ENCODE measurements at places on chromosomes 1 and 21.

DNA sequence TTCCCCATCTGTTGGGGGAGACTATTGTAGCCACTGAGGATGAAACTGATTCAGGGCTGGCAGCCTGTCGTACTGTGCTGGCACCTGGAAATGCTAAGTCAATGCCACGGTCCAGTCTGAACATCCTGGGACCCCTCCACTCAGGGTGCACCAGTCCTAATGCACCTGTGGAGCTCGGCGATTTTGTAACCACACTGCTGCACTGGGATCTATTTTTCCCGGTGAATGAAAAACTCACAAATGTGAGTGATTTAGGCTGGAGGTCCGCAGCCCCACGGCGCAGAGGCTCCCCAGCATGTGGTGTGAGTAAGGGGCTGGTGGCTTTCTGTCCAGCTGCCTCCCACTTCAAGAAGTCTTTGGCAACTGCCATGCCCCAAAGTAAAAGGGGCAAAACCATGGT is 35.5 kb downstream of the SETD4 start:
- DNase-seq: no peak

- no peak for DNase-seq
Measured at GRCh38 chr1:212166244-212166643, 119.0 kb upstream of the PPP2R5A start.

DNA sequence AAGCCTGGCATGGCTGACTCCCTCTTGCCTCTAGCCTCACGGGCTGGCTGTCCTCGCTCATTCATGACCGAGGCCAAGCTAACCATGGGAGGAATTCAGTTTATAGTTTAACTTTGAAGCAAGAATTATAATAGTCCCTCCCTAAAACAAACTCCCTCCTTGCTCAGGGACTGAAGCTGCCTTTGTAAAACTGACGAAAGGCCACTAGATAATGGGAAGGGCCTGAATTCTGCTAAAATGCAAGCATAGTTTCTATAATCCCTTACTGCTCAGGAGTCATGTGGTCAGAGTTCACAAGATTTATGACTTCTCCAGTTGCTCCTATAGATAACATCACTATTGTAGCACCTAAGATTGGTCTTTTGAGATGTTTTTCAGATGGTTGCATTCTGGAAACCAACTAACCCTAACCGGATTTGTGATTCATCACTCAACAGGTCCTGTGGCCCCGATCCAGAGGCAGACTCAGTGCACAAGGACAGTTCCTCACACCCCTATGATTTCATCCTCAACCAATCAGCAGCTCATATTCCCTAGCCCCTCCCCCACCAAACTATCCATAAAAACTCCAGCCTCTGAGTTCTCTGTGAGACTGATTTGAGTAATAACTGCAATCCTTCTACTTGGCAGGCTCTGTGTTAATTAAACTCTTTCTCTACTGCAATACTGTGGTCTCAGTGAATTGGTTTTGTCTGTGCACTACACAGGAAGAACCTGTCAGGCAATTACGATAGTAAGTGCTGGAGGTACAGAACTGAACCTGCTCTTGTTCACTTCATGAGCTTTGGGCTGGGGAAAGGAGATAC is 26.4 kb downstream of the HHIPL2 start:
- peak; percentile 82 for DNase-seq

GRCh38 chr21:45618287-45618686 is 25.2 kb upstream of the PCBP3 start:
- no peak for DNase-seq

DNA sequence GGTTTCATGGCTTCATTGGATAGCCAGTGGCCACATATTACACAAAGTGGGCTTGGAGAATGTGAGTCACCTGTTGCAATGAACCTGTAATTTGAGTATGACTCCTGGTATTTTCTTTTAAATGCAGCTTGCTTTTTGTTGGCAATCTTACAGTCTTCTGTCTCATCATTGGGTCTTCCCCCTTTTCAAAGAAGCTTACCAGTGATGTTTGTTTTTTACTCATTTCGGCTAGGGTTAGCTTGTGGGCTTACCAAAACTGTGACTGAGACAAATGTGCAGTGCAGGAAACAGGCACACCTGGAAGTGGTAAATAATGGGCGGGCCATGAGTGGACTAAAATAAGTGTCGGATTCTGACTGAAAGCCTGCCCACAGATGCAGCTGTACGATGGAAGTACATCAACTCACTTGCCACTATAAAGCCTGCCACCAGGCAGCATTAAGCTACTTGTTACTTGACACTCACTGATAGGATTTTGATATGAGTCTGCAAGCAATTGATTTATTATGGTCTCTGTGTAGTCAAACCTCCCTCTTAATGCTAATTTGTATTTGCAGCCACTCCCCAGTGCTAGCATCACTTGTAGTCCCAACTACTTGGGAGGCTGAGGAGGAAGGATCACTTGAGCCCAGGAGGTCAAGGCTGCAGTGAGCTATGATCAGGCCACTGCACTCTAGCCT is 4.2 kb downstream of the HHAT start:
- DNase-seq: no peak

- peak; percentile 21 for DNase-seq
Measured at GRCh38 chr21:35178827-35179226, 129.7 kb upstream of the RUNX1 start.

DNA sequence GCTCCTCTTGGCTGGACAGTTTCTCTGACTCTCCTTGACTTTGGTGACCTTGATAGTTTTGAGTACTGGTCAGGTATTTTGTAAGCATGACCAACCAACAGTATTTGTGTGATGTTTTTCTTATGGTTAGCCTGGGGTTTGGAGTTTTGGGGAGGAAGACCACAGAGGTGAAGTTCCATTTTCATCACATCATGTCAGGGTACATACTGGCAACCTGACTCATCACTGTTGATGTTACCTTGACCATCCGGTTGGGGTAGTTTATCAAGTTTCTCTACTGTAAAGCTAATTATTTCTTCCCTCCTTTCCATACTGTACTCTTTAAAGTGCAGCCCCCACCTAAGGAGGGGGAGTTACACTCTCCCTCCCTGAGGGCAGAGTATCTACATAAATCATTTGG is 13.4 kb downstream of the OSCP1 start:
- peak; percentile 6 for DNase-seq

GRCh38 chr1:236204039-236204438 is 61.7 kb downstream of the GPR137B start:
- no peak for DNase-seq

- DNase-seq: no peak
Measured at GRCh38 chr1:64107118-64107519, 96.3 kb upstream of the UBE2U start.

DNA sequence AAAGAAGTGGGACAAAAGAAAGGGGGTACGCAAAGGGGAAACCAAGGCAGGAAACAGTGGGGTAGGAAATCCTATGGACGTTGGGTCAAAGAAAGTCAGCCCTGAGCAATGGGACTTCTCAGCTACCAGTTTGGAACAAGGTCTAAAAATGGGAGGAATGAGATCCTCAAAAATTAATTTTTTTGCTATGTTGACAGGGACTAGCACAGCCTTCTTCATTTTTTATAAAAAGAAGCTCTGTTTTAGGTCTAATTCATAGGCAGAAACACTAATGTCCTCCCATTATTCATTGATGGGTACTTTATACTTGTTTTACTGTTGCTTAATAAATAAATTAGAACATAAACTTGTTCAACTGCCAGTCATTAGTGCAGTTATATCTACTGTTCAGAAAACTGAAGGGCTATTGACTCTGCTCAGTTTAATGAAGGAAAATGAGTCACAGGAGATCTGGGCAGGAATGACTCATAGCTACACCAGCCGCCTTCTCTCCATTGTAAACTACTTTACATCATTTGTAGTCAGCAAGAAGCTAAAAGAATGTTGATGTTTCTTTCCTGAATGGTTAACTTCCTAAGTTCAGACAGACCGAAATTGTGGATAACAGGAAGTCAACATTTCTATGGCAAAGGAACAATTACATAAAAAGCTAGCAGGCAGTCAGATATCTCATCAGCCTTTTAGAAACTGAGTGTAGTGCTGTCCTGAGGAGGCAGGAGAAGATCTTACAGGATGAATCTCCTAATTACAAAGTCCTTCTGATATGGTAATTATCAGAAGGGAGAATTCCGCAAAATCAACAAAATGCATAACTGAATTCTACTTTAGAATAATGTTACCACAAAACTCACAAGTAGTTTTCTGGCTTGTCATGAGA is 356.4 kb upstream of the PKN2 start:
- DNase-seq: peak; percentile 74

GRCh38 chr1:115089420-115090185 is at the start of gene TSPAN2:
Gene TSPAN2, minus strand, starts transcription at chr1:115089503. Its CDS starts 71 bp downstream, at chr1:115089432.
- DNase-seq: no peak

DNA sequence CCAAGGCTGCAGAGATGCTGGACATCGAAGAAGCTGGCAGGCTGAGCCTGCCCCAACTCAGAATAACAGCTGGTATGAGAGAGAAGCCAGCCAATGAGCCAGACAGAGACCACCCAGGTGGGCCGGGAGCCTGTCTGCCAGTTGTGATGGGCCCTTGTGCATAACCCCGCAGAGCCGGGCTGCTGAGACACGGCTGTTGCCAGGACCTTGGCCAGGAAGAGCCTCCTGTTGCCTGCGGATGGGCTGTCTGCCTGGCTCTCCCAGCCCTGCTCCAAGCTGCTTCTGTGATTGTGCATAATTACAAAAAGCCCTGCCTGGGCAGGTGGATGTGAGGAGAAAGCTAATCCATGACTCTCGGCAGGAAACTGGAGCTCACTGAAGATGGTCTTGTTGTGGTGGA is 126.5 kb downstream of the CAPN8 start:
- DNase-seq: no peak

- no peak for DNase-seq
Measured at GRCh38 chr1:93744299-93744988, 62.8 kb upstream of the BCAR3 start.

GRCh38 chr1:166953491-166953890 is 21.8 kb downstream of the ILDR2 start:
- no peak for DNase-seq

GRCh38 chr1:243944429-243945160 is 94.6 kb upstream of the AKT3 start:
- peak; percentile 18 for DNase-seq

DNA sequence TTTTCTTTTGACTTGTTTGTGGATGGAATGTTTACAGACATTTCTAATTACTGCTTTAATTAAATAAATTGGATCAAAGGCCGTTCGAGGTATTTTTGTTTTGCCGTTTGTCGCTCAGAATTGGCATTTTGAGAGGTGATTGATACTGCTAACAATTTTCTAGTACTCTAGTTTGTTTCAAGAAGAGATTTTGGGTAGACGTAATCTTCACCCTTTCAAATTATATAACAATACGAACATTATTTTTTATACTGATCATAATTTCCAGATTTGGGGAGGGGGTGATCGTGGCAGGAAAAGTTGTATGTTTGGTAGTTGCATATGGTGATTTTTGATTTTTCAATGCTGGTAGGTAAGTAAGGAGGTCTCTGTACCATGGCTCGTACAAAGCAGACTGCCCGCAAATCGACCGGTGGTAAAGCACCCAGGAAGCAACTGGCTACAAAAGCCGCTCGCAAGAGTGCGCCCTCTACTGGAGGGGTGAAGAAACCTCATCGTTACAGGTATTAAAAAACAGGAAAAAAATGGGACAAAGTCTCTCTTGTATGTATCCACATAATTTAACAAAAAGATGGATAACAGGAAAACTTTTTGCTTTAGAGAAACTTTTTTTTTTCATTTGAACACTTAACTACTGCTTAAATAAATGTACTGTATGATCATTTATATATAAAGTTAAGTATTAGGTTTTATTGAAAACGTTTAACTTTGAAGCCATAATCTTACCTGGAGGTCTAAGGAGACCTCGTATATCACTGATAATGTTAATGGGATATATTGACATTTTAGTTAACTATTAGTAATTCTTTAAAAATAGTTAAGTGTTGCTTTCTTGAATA is 1.7 kb downstream of the H3-3A start:
- DNase-seq: peak; percentile 9

DNA sequence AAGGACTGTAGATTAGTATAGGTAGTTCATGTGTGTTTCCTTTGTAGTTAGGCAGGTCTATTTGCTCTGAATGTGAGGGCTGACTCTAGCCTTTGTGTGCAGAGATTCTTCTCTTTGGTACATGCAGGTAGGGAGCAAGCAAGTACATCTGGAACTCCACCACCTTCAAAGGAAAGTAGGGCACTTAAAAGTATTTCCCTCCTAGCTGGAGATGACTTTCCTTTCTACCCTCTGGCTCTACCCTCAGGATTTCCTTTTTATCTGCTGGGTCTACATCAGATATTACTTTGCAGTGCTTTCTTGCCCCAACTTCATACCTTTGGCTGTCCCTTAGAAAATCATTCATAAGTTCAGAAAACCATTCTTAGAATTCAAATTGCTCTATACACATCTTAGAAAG is 91.7 kb upstream of the HIVEP3 start:
- DNase-seq: no peak

GRCh38 chr1:100671601-100672000 is 47.9 kb upstream of the VCAM1 start:
- no peak for DNase-seq

DNA sequence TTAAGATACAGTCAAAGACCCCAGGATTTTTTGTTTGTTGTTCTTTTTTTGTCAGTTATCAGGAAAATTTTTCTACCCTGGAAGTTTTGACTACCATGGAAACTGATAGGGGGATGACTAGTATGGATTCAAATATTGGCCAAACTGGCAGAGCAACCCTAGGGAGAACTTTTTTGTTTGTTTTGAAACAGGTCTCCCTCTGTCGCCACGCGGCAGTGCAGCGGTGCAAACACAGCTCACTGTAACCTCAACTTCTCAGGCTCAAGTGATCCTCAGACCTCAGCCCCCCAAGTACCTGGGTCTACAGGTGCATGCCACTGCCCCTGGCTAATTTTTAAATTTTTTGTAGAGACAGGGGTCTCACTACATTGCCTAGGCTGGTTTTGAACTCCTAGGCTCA is 46.6 kb downstream of the TOR3A start:
- DNase-seq: no peak

- no peak for DNase-seq
Measured at GRCh38 chr1:116934586-116935207, 25.0 kb downstream of the PTGFRN start.

GRCh38 chr1:193435781-193436180 is 249.4 kb upstream of the B3GALT2 start:
- DNase-seq: no peak

DNA sequence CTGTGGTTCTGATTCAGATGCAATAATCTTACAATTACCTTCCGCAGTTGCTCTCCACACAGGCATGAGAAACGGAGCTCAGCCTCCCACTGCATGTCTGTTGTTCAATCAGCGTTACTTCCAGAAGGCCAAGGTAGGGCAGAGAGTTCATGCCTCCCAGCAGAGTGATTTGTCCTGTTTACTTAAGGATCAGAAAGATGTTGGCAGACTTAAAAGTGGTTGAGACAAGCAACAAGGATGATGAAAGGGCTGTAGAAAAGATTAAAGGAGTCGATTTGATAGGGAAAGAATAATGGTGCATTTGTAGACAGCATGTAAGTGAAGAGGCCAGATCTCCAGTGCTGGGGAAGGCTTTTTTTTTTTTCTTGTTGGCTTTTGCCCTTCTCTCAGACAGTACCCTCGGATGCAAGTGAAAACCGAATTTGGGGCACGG is 26.6 kb downstream of the ARMH1 start:
- DNase-seq: no peak

- peak; percentile 51 for DNase-seq
Measured at GRCh38 chr1:157193702-157194391, 55.7 kb upstream of the ETV3 start.

- no peak for DNase-seq
Measured at GRCh38 chr1:29849991-29850757, 613.9 kb downstream of the PTPRU start.

Measured in HFFc6 (cell line).